ENCODE measurements at places on chromosomes 2 and 18.

GRCh38 chr2:191950132-191950874, 103.4 kb upstream of the CAVIN2 start:
- DNase-seq, result no peak

DNA sequence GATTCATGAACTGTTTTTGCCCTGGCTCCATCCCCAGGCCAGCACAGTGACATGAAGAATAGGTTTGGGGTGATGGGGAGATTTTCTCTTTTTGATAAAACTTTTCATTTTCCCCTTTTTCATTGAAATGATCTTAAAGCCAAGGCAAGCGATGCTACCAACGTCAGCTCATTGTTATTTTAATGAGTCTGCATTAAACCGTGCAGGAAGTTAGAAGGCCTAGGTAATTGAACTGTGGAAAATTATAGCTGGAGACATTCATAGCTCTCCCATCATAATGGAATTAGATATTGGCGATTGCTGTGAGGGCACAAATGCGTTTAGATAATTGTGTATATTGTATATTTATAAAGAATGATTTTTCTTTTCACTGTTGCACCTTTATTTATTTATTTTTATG, 33.2 kb downstream of the SMARCAL1 start:
- DNase-seq, result no peak

DNA sequence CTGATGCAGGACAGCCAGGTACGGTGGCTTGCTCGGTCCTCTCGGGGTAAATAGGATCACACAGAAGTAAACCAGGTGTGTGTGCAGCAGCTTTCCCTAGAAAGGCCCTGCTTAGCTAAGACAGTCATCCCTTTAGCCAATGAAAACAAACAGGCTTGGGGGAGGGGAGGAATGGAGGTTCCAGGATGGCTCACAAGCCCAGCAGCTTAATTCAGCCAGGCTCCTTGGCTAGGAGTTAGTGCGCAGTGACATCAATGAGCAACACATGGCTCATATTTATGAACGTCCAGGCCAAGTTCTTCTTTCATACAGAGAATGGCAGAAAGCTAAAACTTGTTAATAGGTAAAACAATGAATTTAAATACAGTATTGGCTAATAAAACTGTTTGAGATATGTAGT, 10.2 kb downstream of the IAH1 start:
- no peak for DNase-seq

DNA sequence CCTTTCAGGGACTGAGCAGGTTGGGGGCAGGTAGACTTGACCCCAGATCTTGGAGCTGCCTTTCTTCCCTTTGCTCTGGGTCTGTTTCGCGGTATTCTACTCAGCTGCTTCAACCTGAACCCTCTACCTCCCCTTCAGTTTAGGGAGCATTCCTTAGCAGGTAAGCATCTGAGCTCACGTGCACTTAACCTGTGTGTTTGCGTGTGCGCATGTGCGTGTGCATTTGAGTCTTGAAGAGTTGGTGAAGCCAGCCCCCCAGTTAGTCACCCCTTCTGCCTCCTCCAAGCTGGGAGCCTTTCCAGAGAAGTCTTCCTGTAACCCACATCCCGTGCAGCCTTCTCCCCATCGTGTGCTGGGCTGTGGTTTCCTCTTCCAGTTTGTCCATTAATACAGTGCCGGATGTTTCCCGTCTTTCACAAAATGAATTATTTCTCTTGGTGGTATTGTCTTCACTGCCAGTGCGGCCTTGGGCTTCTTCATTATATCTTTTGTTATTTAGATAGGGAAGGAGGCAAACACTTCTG, 33.2 kb downstream of the B3GNT2 start:
- DNase-seq, result no peak

GRCh38 chr2:98091738-98092137, 4.8 kb downstream of the VWA3B start:
- no peak for DNase-seq

GRCh38 chr2:53018825-53019425, 748.7 kb upstream of the CHAC2 start:
- no peak for DNase-seq

DNA sequence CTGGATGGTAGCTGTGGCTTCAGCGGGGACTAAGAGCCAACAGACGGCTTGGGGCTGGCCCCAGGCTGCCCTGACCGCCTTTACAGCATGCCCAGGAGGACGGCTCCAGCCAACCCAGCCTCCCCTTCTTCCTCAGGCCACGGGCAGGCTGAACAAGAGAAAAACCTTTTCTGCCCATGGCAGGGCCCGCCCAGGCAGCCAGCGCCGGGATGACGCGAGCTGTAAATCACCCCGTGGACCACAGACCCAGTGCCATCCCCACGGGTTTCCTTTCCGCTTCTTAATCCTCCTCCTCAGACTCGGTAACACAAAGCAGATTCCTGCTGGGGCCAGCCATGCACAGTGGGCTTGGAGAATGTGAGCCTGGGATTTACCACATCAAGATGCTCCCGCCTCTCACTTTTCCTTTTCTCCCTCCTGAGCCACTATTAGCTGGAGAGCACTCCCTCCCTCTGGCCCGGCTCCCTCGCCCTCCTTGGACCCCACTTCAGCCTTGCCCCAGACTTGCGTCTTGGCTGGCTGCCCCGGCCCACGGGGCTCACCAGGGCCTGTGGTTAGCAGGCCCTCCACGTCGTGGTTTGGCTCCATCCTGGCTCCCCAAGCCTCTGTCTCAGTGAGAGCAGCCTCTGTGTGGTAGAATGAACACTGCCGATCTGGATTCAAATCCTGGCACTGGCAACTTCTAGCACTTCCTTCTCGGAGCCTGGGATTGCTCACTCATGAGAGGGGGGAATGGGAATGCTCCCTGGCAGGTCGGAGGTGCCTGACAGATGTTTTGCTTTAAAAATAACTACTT, 31.4 kb downstream of the ATOH8 start:
- no peak for DNase-seq

DNA sequence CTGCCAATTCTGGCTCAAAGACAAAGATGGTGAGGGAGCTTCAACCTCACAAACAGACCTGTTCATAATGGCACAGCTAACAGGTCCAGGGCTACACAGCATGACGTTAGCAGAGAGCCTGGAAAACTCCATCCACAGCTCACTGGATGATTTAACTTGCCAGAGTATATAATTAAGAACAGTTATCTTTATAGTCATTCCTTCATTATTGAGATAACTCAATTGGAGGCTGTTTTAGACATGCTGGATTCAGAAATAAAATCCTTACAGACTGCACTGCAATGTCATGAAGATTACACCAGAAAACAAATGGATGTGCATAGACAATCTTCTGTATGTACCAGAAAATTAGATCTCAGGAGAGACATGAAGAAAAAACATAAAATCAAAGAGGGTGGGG, 55.1 kb upstream of the LYPD1 start:
- no peak for DNase-seq

DNA sequence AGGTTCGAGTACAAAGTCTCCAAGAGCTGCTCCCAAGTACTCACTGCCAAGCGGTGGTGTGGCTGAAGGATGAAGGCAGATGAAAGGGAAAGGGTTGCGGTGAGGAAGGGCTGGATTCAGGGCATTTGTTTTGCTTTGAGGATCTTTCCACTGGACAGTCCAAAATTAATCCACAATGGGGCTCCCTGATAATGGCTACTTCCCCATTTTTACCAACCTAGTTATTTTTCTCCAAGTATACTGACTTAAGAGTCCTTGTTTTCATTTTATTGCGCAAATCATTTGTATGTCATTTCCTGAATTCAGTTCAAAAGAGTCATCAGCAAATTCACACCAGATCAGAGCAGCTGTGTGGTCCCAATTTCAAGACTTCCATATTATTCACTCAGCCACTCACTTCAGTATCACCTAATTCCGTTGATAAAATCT, 464 bp upstream of the SESTD1 start:
- DNase-seq, result no peak

DNA sequence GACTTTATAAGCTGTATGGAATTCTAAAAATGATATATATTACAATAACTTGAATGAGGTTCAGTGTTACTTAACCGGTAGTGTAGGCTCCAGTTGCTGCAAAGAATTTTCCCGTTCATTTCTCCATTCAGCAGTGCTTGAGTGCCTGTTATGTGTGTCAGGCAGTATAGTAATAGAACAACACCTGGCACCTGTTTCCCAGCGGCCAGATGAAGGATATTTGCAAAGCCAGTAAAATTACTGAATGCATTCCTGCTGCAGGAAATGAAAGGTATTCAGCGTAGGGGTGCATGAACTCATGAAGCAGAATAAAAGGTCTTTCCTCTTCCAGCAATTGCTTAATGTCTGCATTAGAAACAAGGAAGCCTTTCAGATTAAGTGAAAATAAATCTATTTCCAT, 18.8 kb downstream of the YPEL5 start:
- DNase-seq, result no peak

DNA sequence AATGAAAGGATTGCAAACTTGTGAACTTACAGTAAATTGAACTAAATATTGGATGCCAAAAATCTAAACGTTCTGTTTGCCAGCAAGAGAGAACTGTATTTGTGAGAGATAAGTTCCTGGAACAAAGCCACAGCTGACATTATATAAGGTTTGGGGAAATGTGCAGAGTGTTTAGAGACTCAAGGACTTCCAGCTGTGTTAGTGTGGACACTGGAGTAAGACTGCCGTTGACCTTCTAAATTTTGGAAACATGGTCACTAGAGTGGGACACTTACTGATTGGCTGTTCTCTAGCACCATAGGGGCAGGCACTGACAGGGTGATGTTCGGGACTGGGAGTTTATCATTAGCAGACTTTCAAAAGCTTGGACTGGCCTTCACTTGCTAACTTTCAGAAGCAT, 40.5 kb downstream of the SCN9A start:
- no peak for DNase-seq

GRCh38 chr2:172510548-172510947, 45.3 kb upstream of the PDK1 start:
- no peak for DNase-seq

- DNase-seq, result no peak
Observed at GRCh38 chr2:69384618-69385081, 2.4 kb downstream of the GFPT1 start.

DNA sequence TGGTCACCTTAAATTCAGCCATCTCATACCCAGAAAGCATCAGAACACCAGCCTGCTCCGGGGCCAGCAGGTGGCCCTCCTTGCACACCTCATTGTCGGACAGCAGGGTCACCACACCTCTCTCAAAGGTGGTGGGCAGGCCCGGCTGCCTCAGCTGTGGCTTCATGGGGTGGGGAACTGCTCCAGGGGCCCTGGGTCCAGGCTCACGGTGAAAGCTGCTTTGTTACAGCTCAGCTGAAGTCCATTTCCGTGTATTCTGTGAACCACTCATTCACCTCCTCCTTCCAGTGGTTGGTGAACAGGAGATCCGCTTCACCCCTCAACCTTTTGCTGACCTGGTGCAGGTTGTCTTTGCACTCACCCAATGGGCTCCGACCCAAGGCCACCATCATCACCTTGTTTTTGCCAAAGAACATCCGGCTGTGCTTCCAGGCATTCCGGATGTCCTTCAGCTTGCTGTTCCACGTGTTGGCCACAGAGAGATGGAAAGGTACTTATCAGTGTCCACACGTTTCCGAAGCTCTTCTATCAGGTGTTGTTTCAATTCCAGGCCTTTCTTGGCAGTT, 78.6 kb upstream of the LDLRAD4 start:
- no peak for DNase-seq

- DNase-seq, result no peak
Observed at GRCh38 chr2:124426122-124426521, 401.0 kb downstream of the CNTNAP5 start.

GRCh38 chr2:219631406-219631891, 4.0 kb downstream of the SLC4A3 start:
- no peak for DNase-seq

GRCh38 chr18:9919564-9920232, 5.9 kb downstream of the VAPA start:
- DNase-seq, result no peak

DNA sequence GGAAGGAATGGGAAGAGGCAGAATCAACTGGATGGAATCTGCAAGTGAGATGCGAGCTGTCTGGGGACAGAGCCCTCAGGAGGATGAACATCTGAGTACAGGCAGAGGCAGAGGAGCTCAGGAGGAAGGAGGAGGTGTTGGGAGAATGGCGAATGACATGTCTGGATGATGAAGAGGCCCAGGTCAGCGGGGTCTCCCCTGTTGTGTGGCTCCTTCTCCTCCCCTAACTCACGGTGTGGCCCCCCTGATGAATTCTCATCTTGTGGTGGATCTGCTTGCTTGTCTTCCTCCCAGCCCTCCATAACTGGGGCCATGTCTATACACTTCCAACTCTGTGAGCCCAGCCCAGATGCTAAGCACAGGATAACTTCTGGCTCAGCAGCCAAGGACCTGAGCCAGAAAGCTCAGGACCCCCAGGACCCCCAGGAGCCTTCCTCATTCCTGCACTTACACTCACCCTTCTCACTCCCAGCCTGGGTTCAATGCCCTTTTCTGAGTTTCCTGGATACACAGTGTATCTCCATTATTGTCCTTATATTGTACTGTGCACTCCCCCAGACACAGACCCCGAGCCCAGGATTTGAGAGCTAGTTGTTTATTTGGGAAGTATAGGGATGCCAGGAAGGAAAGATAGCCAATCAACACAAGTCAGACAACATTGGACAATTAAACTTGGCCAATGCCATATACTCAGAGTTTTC, 678.6 kb upstream of the HS6ST1 start:
- DNase-seq, result no peak

DNA sequence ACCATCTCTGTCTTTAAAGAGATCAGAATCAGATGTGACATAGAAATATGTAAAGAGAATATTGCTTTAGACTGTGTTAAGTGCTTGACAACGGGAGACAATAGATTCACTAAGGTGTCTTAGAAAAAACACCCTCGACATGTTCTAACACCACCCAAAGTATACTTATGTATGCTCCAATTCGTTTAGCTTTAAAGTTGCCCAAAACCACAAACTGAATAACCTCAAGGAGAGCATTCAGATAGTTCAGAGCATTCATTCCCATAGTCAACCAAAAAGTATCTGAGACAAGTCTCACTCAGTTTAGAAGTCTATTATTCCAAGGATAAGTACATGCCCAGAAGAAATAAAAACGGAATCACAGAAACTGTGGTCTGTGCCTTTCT, 96.4 kb downstream of the KYNU start:
- no peak for DNase-seq

DNA sequence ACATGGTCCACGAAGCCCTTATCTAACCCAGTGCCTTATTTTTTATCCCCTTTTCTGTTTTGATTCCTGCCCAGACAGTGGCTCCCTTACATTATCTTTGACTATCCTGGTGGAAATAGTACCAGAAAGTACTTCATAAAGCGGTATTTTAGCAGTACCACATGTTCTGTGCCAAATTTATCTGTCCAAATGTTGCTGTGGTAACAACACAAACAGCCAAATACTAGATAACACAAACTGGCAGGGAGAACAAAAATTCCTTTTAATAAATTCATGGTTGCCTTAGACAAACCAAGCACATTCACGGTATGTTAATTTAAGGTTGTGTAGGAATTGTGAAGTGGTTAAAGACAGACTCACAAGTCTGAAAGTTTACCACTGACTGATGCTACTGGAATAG, 187.9 kb upstream of the LHCGR start:
- DNase-seq, result no peak

- DNase-seq, result no peak
Observed at GRCh38 chr18:70299393-70299792, 10.5 kb downstream of the SOCS6 start.

- no peak for DNase-seq
Observed at GRCh38 chr2:69518841-69519240, 81.6 kb upstream of the NFU1 start.
